Fibroblast of pulmonary artery (primary cell): ENCODE measurements at places on chromosomes 6 and 20.
A peak's percentile ranks its signal among the peaks of the same experiment; 100 is the strongest.

- DNase-seq: no peak
These were observed 9.4 kb downstream of the OR12D1 start for GRCh38 chr6:29424168-29424567.

GRCh38 chr6:92762443-92763273 is 656.7 kb downstream of the EPHA7 start:
- no peak for DNase-seq

DNA sequence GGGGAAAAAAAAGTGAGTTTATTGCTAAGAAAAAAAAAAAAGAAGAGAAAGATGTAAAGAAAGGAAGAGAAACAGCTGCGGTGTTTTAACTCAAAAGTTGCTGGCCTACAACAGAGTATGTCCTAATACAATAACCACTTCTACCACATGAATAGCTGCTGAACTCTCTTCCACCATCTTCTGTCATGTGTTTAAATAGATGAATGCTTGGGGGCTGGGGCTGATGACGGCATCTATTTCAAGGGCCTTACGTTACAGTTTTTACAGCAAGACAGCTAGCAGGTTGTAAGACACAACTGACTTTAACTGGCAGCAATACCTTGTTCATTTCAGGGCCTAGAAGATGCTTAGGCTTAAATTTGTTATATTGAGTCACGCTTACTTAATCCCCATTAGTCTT is 50.4 kb downstream of the MAP3K7 start:
- DNase-seq: peak; percentile 10

DNA sequence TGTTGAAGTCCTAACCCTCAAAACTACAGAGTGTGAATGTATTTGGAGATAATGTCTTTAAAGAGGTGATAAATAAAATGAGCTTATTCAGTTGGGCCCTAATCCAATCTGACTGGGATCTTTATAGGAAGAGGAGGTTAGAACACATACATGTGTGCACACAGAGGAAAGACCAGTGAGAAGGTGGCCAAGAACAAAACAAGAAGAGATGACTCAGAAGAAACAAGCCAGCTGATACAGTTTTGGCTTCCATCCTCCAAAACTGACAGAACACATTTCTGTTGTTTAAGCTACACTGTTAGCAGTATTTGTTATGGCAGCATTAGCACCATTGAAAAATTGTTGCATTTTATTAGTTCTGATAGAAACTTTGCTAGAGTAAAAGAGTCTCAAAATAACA is 609.3 kb upstream of the IMPG1 start:
- DNase-seq: peak; percentile 70

DNA sequence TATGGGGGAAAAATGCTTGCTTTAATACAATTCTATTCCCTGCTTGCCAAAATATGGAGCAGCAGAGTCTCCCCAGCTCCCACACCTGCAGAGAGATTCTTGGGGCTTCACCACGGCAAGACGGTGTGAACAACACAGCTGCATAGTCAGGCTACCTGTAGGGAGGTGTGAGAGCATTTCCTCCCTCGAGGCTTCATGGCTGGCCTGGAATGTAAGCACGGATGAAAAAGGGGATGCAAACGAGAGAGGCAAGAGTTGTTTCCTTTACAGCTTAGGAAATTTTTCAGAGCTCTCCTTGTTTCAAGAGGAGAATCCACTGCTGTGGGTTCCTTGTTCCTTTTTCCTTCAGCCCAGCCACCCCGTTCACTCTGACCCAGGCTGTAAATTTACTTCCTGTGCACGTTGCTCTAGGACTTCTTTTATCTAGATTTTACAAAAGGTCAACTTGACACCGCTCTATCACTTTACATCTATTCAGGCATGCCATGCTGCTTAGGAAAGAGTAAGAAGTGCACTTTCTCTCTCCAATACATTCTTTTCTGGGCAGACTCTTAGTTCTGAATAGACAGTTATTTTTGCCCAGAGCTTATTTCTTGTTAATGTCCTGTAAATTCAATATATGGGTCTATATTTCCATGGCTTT is 197.1 kb downstream of the KHDC1L start:
- no peak for DNase-seq

GRCh38 chr6:65116326-65116725 is 590.7 kb downstream of the EYS start:
- DNase-seq: no peak

DNA sequence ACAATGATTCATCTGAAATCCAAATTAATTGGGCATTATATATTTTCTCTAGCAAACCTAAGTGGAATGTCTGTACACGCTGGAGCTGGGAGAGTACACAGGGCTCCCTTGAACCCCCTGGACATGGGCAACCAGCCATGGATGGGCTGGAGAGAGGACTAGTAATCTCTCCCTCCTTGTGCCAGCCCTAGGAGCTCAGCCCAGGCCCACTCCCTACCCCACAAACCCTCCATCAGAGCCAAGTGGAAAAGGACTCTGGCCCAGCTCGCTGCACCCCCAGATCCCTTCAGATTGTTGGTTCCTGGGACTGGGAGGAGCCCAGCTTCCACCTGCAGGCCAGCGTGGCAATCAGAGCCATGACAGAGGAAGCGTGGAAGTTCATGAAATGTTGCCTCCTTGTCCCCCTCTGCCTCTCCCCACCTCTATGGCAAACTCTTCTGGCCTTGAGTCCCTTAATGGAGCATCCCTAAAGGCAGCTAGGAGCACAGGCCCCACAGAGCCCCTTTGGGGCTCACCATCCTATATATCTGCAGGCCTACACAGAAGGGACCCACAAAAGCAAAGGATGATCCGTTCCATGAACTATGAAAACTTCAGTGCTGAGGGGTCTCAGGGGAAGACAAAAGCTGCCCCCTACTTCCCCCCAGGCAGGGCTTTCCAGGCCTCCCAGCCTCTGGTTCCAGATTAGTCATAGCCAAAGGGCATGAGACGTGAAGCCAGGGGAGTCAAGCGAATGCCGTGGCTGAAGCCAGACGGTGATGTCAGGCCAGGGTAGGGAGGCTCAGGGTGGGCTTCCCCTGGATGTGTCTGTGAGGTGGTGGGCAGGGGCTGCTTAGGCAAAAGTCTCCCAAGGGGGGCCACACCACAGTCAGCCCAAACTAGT is 126.4 kb upstream of the MAFB start:
- no peak for DNase-seq

GRCh38 chr6:128316258-128316929 is 204.0 kb downstream of the PTPRK start:
- DNase-seq: no peak

- peak; percentile 75 for DNase-seq
These were observed 868 bp downstream of the SRSF3 start for GRCh38 chr6:36594816-36595643.

GRCh38 chr6:70241031-70241430 is 61.9 kb downstream of the COL9A1 start:
- DNase-seq: no peak

DNA sequence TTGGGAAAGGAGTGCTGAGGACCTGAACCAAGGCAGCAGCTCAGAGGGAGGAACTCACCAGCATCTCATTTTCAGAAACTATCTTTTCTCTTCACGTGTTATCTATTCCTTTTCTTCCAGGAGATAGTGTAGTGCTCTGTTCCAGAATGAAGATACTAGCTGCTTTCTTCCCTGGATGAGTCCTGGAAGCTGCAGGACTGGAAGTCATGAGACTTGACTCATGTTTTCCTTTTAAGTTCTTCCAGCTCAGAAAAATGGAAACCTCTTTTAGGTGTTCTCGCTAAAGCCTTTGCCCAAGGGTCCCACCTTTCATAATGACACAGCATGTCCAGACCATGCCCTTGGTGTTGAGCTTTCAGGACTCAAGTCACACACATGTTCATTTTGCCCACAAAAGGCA is 106.7 kb downstream of the UNC5CL start:
- no peak for DNase-seq

DNA sequence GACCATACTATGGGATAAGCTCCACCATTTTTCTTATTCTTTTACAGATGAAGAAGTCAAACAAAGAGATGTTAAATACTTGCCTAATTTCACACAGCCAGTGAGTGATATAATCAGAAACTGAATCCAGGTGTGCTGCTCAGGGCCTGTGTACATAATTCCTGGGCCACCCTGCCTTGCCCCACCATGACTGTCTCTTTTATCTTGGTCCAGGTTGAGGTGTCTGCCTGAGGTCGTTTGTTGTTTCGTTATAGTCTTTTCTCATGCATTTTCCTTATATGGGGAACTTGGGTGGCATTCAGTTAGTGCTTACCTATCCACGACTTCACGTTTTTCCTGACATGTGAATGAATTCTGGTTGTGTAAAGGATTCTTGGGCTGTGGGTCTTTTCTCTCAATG is 277.6 kb downstream of the COL12A1 start:
- DNase-seq: no peak

GRCh38 chr6:76682842-76683241 is 610.4 kb upstream of the IMPG1 start:
- DNase-seq: peak; percentile 47

DNA sequence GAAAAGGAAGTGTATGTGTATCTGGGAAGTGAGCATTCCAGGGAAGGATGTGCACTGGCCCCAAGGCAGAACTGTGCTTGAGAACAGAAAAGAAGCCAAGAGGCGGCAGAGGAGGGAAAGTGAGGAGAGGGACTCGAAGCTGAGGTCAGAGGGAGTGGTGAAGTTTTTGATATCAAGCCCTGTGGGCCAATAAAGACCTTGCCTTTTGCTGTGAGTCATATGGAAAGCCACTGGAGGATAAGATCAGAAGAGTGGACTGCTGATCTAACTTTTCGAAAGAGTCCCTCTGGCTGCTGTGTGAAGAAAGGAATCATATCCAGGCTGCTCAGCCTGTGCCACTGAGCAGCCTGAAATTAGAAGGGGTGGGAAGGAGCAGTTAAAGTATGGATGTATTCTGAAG is 99.4 kb downstream of the EYA4 start:
- DNase-seq: peak; percentile 64

DNA sequence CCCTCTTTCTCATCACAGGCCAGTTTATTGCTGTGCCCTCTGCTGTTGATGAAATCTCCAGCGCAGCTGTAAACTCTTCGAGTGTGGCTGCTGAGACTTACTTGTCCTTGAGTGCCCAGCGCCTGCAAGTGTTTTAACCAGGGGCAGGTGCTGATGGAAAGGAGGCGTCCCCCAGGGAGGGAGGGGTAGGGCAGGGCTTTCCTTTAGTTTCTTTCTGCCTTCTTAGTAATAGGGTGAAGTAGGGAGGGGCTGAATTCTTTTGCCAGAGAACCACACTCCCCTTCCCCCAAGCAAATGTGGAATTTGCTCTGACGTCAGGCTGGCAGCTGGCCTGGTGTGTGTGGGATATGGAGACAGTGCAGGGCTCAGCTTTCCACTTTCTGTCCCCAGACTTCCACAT is 61.2 kb downstream of the IGF2R start:
- peak; percentile 96 for DNase-seq

DNA sequence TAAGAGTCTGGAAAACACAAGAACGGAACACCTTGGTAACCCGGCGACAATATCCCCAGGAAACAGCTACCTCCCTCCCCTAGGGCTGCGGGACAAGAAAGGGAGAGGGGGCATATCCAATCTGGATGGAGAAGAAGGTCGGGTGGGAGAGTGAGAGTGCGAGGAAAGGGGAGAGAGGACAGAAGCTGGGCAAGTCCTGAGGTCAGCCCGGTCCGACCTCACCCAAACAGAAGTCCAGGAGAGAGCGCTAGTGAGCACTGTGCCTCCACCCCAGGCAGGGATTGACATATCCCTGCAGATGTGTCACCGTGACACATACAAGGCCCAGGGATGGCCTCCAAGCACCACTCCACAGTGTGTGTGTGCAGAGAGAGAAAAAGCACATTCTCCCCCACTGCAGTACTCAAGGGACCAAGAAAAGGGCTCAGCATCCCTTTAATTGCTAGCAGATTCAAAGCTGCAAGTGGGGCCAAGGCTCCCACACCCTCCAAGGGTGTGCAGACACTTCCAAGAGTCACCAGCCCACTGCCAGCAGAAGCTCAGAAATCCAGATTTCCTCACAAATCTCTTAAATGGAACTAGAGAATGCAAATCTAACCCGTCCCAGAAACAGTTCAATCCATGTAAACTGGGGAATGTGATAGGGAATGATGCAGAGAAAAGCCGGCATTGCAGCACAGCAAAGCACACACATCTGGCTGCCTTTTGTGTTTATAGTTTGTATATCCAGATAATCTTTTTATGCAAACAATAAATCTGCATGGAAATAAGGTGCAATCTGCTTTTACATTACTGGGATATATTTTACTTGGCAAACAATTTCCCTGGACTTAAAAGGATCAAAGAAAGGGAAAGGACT is 3.1 kb downstream of the PXDC1 start:
- DNase-seq: peak; percentile 78

DNA sequence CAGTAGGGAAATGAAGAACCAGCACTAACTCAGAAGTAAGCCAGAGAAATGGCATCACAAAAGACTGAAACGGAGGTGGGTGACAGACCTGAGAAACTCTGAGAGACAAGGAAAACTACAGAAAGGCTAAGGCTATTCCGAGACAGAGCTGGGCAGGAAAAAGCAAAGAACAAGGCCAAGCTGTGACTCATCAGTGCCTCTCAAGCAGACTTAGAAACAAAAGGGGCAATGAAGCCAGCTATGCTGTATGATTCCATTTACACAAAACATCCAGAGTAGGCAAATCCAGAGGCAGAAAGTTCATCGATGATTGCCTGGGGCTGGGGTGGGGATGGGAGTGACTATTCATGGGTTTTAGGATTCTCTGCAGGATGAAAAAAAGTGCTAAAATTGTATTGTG is 50.0 kb downstream of the SLC23A2 start:
- peak; percentile 90 for DNase-seq

DNA sequence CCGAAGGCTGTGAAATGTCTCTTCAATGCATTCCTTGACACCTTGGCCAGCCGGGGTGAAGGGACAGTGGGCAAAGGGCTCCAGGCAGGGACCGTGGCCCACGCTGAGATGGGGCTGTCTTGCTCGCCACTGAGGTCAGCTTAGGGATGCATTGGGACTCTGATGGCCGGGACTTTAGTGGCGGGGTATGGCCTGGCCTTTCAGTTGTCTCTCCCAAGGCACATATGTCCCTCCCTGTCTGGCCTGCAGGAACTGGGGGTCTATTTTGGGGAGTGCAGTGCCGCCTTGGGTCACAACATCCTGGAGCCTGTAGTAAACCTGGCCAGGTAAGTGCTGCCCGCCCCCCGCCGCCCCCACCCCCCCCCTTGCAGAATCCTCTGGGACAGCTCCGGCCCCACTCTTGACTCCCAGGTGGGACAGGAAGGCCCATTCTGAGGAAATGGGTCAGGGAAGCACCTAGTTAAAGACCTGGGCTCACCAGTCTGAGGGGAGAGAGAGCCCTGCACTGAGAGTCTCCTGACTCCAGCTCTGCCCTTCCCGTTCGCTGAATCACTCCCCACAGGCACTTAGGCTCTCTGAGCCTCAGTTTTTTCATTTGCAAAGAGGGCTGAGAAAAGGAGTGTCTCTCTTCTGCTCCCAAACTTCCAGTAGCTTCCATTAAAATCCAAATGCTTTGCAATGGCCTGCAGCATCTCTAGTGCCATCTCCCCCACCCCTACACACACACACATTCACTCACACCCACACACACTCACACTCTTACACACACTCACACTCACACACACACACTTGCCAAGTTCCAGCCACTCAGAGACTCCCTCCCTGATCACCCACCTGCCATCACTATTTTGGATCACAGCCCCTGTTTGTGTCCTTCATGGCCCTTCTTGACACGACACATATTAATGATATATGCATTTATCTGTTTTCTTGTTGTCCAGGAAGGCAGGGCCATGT is 33.1 kb downstream of the RAB44 start:
- no peak for DNase-seq

- peak; percentile 29 for DNase-seq
These were observed 671.8 kb upstream of the MARCKS start for GRCh38 chr6:113185299-113185698.

- DNase-seq: no peak
These were observed 36.1 kb upstream of the NAA20 start for GRCh38 chr20:19981031-19981451.

GRCh38 chr6:89085409-89086205 is 5.1 kb downstream of the PNRC1 start:
- peak; percentile 47 for DNase-seq
